ENCODE measurements at places on chromosomes 4 and X.

DNA sequence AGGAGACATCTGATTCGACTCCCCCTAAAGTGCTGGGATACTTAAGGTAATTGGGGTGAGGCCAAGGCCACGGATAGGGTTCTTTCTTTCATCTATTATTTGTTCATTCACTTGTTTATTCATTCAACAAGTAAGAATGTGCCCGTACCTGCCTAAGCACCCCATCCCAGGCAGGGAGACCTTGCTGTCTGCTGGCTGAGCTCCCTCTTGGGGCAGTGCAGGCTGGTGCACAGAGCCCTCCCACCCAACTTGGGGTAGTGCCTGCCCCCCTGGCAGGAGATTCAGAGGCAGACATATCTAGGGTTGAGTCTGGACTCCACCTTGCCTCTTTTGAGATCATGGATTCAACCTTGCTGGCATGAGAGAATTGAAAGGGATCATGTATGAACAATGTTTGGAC is 95.7 kb downstream of the DRD5 start:
- no peak for DNase-seq

GRCh38 chr4:84050015-84050414 is 449.1 kb downstream of the NKX6-1 start:
- no peak for DNase-seq

DNA sequence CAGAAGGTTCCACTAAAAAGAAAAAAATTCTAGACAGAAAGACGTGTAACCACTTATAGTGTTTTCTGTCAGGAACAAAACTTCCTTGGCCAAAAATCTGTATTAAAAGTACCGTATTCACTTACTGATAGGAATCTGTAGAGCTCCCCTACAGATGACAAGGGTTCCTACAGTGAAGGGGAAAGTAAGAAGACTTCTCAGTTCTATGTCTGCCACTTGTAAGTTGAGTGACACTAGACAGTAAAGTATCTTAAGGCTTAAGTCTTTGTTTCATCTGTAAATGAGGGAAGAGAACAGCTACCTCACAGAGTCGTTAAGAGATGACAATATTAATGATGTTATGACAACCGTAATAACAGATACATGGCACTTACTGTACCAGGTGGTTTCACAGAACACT is 3.3 kb downstream of the COQ2 start:
- no peak for DNase-seq

GRCh38 chr4:1448589-1449420 is 42.6 kb upstream of the NKX1-1 start:
- DNase-seq: no peak

GRCh38 chr4:110335399-110335798 is 137.0 kb upstream of the ELOVL6 start:
- no peak for DNase-seq

GRCh38 chr4:112213856-112214255 is 17.7 kb upstream of the AP1AR start:
- no peak for DNase-seq

GRCh38 chrX:13190051-13190450 is 129.8 kb downstream of the ATXN3L start:
- no peak for DNase-seq

DNA sequence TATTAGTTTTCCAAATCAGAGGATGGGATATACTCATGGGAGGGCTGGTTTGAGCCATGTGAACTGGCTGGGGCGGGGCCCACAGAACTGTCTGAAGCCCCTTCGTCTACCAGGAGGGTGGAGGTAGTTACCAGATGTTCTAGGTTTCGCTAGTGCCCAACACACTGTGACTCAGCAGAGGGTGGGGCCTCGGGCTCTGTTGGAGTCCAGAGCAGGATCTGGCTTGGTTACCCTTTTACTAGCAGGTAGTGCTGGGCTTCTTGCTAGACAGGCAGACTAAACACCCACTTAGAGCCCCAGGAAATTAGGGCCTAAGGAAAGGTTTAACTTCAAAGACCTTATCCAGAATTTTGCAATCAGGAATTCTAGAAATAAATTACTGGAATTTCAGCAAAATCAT is 56.2 kb upstream of the CHRDL1 start:
- no peak for DNase-seq

DNA sequence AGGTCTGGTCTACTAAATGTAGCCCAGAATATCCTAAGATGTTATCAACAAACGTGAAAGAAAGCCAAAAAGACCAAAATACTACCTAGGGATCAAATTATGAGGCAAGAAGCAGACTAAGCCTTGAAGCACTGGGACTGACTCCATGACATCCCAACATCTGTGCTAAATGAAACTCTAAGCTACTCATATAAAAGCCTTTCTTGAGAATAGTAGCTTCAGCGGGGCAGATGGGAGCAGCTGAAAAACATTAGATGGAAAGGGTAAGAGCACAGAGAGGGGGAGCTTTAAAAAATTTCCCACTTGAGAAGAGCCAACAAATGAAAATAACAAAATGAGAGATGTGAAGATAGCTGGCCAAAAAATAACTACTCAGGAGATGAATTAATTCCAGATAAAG is 81.7 kb downstream of the MAD2L1 start:
- no peak for DNase-seq

DNA sequence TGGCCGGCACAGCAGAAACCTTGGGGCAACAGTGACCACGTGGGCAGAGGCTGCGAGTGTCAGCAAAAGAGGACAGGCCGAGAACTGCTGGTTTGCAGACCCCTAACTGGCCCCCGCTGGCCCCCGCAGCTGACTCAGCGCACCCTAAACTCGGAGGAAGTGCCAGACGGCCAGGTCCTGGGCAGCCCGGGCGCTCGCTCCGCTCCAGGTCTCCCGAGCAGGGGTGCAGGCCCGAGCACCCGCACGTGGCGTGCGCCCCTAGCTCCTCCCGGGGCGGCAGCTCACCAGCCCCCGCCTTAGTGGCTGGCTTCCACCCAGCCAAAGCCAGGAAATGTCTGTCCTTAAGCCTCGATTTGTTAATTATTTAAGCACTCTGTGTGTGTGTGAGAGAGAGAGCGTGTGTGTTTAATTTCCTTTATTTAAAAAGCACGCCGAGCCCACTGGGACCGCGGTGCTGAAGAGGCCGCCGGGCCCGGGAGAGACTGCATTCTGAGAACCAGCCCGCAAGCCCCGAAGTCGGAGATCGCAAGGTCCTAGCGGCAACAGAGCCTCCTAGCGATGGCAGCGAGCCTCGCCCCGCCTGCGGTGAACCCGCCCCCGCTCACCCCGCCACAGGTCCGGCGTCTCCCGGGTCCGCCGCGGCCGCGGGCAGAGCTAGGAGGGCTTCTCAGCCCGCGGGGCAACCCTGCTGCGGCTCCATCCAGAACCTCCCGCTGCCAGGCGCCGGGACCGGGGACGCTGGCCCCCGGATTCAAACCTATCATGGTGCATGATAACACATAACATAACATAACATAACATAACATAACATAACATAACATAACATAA is 45.9 kb upstream of the CDKN2AIP start:
- peak; percentile 62 for DNase-seq

DNA sequence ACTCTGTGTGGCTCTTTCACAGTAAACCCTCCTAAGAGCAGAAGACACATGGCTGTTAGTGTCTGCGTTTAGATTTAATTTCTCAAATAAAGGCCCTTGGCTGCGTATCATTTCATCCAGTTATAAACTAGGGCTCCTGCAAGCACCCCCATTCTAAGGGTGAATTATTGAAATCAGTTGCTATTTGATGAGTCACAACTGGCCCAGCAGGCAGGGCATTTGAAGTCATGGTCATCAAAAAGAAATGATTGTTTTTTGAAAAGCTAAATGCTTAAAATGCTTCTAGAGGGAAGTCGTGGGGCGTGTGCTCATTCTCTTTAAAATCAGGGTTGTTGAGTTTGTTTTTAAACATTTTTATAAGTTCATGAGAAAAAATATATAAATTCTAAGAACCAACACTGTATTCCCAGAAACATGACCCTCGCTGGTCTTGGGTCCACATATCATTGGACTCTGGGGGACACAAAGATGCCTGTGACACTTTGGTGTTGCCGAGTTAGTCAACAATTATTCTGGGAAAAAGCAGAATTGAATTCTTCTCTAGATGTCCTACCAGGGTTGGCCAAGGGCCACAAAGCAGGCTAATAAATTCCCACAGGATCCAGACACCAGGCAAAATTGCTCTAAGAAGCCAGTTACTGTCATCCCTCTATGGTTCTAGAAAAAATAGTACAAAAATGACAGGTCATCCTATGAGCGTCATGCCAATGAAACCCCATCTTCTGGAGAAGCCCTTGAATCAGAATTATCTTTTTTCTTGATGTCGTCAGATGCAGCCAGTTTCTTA is 99.5 kb upstream of the MYOZ2 start:
- DNase-seq: no peak

- no peak for DNase-seq
These were observed 177.9 kb downstream of the VEGFC start for GRCh38 chr4:176614793-176615192.

GRCh38 chr4:3387943-3388361 is 53.8 kb upstream of the HGFAC start:
- DNase-seq: peak; percentile 54

GRCh38 chrX:82208975-82209374 is 1007.1 kb downstream of the SH3BGRL start:
- no peak for DNase-seq

- DNase-seq: no peak
These were observed 23.0 kb downstream of the GPR174 start for GRCh38 chrX:79167462-79167861.

- DNase-seq: no peak
These were observed 2.1 kb upstream of the IL2 start for GRCh38 chr4:122458625-122459024.

DNA sequence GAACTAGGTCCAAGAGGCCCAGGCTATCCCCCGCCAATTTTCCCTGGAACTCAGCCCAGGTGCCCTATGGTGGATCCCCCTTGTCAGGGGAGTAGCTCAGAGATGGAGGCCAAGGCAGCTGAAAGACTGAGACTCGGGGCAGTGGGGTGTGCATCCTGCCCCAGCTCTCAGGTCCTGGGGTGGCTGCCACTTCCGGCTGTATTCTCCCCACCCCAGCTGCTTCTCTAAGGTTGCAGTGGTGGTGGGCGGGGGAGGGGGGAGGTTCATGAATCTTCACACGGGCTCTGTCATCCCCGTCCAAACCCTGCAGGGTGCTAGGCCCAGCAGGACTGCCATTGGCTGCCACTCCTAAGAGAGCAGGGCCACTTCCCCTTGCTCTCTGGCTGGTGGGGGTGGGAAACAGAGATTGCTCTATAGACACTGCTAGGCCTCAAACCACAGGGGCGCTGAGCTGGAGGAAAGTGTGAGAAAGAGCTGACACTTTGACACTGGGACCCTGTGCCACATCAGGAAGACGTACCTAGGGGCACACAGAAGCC is 1.5 kb downstream of the SASH3 start:
- DNase-seq: no peak

GRCh38 chrX:1181170-1181569 is 31.3 kb downstream of the CRLF2 start:
- no peak for DNase-seq

- no peak for DNase-seq
These were observed 3.6 kb upstream of the NXT2 start for GRCh38 chrX:109533005-109533404.

DNA sequence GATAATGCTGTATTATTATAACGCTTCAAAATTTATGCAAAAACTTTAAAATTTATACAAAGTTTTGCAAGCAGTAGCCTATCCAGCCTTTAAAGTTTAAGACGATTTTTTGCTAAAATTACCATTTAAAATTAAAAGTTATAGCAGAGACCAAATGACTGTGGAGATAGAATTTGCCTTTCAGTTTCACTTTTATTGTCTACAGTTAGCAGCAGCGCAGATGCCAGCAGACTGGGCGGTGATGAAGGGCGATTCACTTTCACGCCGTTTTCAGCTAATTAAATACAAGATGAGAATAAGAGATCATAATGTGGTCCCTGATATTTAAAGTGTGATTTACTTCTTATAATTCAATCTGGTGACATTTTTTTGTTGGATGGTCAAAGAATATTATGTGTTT is 1381.5 kb upstream of the ADGRL3 start:
- DNase-seq: peak; percentile 0

GRCh38 chr4:101355767-101356702 is 8.7 kb upstream of the PPP3CA start:
- no peak for DNase-seq

DNA sequence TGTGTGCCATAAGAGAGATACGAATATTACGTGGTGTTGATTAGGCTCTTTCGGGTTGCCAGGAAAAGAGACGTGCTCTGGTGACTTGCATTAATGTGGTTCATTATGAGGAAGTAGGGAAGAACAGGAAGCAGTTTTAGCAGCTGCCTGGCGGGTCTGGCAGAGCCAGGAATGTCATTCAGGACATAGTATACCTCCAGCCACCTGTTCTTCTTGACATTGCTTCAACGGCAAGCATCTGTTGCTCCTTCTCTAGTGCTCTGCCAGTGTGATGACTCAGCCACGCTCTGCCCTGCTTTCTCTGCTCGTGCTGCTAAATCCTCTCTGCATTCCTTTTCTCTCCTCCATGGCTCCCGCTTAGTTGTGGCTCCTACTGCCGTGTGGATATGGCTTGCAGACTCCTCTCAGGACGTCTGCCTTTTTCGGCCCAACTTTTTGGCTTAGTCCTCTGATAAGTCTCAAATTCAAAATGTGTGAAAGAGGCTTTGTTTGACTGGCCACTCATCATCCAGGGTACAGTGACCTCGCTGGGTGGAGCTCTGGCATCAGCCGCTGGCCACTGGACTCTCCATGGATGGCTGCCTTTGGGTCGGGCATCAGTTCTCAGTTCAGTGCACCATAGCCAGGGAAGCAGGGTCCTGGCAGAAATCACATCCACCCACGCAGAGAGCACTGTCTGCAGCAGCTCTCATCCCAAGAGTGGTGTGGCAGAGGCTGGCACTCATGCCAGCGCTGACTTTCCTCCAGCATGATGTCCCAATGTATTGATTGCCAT is 89.3 kb upstream of the KLF3 start:
- no peak for DNase-seq

DNA sequence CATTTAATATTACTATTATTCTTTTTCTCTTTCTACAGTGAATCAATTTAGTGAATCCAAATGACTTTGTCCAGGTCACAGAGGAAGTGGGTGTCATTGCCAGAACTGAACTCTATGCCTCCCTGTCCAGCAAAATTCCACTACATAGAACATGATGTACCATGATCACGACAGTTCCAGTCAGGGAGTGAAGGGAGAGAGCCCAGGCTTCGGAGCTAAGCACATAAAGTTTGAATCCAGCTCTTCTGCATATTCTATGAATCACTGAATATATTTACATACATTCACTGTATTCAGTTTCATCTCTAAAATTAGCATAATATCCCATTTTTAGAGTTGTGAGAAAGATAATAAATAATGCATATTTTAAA is 17.4 kb downstream of the ARHGEF38 start:
- no peak for DNase-seq

DNA sequence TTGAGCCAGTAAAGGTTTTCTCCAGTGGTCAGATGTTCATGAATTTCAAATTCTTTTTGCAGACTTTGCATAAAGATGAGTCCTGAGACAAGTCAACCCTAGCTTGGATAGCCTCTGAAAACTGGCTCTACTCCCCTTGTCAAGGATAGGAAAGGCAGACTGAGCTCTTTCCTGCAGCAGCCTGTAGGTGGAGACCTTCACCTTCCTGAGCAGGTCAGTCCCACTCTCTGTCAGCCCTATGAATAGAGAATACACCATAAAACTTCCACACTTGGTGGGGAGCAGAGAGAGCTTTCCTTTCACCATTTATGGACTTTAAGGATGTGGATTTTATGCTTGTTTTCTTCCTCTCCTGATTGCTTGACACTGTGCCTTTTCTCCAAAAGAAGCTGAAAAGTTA is 41.9 kb downstream of the PCDH19 start:
- DNase-seq: no peak

- peak; percentile 35 for DNase-seq
These were observed 63.3 kb downstream of the GALNT7 start for GRCh38 chr4:173231916-173232315.
